ENCODE measurements at places on chromosomes 1 and 21.

GRCh38 chr1:218478336-218478735, 133.2 kb downstream of the TGFB2 start:
- DNase-seq, result no peak

DNA sequence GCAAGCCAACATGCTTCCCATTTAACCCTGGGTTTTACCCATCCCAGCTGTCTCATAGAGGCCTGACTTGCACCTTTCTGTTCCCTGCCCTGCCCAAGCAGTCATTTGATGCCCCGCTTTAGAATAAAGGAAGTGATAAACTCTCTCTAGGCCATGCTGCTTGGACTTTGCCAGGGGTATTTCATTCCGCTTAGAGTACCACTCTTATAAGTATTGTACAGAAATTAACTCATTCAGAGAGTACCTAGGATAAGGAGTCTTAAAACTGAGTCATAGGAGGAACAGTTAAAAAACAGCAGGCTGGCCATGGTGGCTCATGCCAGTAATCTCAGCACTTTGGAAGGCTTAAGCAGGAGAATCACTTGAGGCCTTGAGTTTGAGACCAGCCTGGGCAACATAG, 21.0 kb upstream of the LYST start:
- DNase-seq, result no peak

DNA sequence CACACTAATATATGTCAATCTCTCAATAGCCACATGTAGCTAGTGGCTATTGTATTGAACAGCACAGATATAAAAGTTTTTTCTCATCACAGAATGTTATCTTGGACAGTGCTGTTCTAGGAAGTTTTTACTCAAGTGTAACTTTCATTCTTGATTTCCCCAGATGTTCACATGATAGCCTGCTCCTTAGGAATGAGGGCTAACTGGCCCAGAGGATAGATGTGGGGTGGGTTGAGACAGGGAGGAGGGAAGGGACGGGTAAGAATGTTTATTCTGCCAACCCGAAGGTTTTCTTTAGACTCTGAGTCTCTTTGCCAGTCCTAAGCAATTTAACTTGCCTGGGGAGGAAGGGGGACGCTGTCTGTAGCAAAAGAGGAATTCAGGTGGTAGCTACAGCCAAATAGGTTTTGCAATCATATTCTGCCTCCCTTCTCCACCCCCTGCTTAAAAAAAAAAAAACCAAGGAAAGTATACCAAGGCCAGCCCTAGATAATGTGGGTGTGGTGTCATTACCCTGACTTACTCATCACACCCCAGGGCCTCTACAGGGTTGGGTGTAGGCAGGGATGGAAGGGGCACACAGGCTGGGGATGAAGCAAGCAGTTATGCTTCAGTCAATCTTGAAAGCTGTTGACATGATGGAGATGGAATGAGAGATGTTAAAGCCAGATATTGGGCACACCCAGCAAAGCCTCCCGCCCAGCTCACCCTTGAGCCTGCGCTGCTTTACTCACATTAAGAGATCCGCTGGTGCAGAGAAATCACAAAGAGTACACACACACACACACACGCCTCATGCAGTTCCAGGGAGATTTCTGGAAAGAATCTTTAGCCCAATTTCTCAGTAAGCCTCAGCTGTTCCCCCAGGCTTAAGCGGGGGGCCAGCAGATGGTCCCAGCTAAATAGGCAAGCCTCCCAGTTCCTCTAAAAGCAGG, 59.9 kb downstream of the PLXNA2 start:
- peak; percentile 20 for DNase-seq

GRCh38 chr1:6258675-6259074, 2.2 kb downstream of the GPR153 start:
- no peak for DNase-seq

DNA sequence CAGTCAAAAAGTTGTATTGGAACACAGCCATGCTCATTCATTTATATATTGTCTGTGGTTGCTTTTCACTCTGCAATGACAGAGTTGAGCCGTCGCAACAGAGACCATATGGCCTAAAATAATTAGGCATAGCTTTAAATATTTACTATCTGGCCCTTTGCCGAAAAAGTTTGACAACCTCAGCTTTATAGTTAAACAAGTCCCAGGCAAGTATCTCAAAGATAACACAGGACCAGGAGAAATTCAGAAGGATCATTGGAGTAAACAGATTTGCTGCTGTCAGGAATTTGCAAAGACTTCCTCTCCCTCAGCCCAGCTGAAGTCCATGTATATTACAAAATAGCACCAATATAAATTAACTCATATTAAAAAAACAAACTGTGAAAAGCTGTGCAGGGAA, 34.4 kb downstream of the NID1 start:
- no peak for DNase-seq

DNA sequence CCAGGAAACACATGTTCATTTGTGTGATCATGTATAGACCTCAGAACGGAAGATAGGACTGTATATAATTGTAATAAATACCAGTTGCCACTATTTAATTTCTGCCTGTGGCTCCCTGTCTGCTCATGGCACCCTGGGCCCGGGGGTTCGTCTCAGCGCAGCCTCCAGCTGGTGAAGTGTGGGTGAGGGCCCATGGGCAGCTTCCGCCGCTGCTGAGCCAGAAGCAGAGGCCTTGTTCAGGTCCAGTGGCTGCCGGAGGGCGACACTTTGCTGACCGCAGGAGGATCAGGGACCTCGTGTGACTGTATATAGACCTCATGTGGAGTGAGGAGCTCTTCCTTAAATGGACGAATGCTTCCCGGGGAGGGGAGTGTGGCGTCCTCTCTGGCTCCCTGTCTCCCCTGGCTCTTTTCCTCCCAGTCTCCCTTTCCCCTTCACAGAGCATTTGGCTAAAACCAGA, 155.9 kb downstream of the PEX14 start:
- DNase-seq, result no peak

- peak; percentile 14 for DNase-seq
Measured at GRCh38 chr1:10561955-10562354, 87.2 kb downstream of the PEX14 start.

DNA sequence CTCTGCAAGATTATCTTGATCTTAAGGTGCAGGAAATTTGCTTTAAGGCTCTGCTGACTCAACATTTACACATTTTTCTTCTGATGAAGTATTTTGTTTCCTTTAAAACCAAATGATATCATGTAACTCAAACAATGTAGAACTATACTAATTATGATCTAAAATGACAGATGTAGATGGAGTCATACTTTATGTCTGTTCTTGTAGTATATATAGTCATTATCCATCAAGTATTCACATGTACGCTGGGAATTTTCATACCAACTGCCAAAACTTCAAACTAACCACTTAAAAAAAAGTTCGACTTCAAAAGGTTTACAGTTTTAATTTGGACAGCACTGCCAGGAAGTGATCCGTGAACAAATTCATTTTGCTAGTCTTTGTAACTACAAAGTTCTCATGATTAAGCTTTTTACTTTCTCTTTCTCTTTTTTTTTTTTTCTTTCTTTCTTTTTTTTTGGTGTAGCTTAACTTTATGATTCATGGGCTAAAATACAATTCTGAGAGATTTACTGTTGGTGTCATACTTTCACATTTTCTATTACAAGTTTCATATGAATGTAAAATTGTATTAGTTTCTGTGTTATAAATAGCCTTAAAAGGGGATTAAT, 509.0 kb upstream of the CXADR start:
- DNase-seq, result no peak
